H1 (cell line): ENCODE measurements at places on chromosomes 1 and 21.

- DNase-seq, result no peak
Measured at GRCh38 chr1:38826886-38827285, 32.7 kb downstream of the RRAGC start.

DNA sequence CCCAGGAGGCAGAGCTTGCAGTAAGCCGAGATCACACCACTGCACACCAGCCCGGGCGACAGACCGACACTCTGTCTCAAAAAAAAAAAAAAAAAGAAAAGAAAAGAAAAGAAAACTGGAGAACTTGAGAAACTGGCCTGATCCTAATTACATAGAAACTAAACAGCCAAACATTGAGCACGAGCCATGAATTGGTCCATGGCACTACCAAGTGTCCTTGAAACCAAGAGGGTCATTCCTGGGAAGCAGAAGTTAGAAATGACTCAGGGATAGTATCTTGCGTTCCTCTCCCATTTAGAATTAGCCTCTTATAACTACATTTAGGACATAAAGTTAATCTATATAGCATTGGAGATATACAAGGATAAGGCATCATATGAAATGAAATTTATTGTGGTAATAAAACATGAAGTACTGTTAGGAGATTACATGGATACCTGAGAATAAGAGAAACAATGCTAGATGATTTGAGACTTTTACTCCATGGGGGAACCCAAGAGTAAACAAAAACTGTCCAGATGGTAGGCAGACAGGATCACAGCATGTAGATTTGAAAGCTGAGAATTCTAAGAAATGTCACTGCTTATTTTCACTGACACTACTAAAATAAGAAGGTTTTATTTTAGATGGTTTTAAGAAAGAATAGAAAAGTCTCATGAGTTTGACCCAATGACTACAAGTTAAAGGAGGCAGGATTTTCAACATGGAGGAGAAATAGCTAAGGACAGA lies 39.5 kb upstream of the CPLANE2 start:
- no peak for DNase-seq

DNA sequence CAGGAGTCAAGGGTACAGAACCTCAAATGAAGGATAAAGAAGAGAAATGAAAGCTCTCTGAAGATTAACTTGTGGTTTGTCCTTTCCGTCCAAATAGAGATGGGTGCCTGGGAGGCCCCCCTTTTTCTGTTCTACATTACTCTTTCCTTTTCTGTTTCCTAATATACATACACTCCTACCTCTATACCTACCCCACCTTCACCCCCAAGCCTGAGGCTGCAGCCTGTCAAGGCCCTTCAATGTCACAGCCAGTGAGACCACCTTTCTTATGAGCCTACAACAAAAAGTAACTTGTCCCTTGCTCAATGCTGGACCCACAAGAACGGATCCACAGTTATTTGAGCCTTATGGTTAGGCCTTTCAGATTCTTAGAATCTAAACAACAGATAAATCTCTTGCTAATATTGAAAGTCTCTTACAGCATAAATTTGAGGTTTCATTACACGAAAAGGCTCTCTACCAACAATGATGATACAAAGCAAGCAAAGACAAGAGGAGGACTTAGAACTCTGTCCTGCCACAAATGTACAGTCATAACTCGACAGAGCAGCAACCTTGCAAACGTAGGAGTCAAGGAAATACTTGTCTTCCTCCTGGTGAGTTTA lies 4.1 kb upstream of the TRAF3IP3 start:
- DNase-seq, result no peak

DNA sequence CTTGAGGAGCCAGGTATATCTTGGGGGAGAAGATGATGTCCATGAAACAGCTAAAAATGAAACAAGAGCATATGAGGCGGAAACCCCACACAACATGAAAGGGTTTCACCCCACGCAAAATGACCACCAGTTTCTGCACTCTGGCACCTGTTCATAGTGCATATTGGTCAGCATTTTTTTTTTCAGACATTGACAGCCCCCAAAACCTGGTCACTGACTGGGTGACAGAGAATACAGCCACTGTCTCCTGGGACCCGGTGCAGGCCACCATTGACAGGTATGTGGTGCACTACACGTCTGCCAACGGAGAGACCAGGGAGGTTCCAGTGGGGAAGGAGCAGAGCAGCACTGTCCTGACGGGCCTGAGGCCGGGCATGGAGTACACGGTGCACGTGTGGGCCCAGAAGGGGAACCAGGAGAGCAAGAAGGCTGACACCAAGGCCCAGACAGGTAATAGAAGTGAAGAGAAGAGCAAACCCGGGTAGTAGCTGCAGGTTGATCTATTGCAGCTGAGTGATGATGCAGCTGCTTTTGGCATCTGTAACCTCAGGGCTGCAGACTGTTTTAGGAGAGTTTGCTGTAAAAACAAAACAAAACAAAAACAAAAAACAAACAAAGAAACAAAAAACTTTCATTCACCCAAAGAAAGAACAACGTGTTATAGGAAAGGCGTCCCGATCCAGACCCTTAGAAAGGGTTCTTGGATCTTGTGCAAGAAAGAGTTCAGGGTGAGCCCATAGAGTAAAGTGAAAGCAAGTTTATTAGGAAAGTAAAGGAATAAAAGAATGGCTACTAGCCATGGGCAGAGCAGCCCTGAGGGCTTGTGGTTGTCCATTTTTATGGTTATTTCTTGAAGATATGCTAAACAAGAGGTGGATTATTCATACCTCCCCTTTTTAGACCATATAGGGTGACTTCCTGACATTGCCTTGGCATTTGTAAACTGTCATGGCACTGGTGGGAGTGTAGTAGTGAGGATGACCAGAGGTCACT lies 51.0 kb downstream of the TNN start:
- no peak for DNase-seq

GRCh38 chr1:68301471-68302001 lies 69.2 kb upstream of the WLS start:
- no peak for DNase-seq
